CD4-positive, alpha-beta memory T cell (primary cell): ENCODE measurements at places on chromosomes 16 and 17.

GRCh38 chr16:53744449-53744848, 40.5 kb downstream of the FTO start:
- DNase-seq = peak; percentile 59

DNA sequence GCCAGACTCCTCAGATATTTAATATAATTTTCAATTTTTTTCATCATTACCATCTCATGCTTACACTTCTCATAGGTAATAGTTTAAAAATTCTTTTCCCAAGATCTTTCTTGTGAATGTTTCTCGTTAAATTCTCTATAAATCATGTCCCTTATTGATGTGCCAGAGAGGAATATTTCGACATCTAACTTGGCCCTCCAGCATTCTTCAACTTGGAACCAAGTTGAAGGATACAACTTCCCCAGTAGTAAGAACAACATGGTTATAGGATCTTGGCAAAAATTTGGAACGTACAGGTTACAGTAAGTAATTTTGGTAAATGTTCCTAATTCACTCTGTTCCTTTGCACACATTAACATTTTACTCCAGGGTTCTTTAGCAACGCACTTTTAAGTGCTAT, 731.8 kb downstream of the CDH11 start:
- DNase-seq = no peak

GRCh38 chr17:33948309-33948708, 306.8 kb upstream of the CCL2 start:
- no peak for DNase-seq

DNA sequence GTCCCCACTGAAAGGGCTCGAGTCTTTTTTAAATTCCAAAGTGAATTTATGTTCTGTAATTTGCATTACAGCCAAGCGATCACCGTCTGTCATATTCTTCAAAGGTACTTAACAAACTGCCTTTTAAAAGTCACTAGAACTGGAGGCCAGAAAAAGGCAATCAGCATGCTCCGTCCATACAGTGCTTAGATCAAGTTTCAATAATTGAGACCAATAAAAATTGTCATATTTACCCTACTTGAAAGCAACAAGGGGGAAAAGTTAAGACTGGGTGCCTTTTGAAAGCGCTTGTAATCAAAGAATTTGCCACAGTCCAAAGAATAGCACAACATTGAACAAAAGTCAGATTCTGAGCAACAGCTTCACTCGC, 9.0 kb upstream of the ZFHX3 start:
- no peak for DNase-seq

GRCh38 chr17:78330570-78331224, 29.2 kb downstream of the SOCS3 start:
- no peak for DNase-seq

GRCh38 chr17:30545024-30545423, 67.8 kb downstream of the GOSR1 start:
- no peak for DNase-seq

DNA sequence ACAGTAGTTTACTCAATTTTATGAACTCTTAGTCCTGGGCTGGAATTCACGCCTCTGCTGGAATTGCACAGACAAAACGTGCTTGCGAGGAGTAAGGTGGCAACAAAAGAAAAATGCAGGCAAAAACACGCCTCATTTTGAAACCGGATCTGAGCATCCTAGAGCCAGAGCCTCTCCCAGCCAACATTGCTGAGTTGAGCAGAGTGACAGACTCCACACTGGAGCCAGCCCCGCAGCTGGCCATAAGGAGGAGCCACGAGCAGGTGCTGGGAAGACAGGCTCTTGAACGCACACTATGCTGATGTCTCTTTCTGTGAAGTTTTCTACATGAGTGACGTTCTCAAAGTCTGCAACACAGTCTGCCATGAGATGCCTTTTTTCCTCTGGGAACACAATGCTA, 14.6 kb upstream of the HSBP1 start:
- DNase-seq = no peak
